Activated T-helper 1 cell treated with anti-CD3 and anti-CD28 coated beads, Interleukin-2, amount 50 U/mL, for 16 hours (primary cell): ENCODE measurements at places on chromosomes 16 and 17.

DNA sequence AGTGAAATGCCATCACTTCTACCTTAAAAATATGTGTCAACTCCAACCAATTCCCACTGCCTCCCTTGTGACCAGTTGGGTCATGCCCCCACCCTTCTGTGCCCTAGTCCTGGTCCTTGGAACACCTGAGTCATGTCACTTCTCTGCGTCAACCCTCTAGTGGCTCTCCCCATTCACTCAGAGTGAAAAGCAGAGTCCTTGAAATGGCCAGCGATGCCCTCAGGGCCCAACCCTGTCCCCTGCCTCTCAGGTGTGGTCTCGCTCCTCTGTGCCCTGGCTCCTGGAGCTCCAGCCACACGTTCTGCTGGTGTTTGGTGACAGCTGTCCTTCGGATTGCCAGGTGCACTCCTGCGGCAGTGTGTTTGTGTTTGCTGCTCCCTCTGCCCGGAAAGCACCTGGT, 89.2 kb downstream of the SPECC1 start:
- no peak for DNase-seq

DNA sequence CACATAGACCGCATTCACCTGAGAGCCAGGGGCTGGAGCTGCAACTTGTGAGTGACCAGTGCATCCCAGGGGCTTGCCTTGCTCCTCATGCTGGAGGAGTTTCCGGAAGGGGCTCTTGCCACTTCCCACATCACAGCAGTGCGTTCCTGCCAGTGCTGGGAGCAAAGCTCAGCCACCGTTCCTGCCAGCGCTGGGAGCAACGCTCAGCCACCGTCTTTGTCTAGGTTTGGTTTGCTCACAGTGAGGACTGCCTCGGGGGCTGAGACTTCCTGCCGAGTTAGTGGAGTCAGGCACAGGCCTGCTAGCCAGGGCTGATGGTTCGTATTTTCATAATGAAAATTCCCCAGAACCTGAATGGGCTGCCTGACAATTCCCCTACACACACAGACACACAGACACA, 5.4 kb upstream of the CHRNE start:
- no peak for DNase-seq

- DNase-seq, result no peak
These were observed 902 bp downstream of the STAC2 start for GRCh38 chr17:39224778-39225307.

DNA sequence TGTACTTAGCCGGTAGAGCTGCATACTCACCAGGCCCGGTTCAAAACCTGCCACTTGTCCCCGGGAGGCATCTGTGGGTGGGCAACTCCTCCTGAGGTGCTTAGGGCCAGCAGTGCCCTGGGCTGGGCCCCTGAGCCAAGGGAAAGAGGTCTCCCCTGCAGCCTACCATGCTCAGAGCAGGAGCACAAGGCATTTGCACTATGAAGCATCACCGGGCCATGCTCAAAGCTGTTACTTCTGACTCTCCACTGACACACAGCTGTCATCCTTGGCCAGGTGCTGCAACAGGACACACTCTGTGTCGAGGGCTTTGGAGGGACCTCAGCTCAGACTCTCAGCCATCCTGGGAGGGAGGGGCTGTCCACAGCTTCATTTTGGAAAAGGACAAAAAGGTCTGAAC, 37.2 kb downstream of the SLC38A8 start:
- DNase-seq, result no peak

GRCh38 chr16:23434380-23434779, 18.6 kb downstream of the COG7 start:
- no peak for DNase-seq

DNA sequence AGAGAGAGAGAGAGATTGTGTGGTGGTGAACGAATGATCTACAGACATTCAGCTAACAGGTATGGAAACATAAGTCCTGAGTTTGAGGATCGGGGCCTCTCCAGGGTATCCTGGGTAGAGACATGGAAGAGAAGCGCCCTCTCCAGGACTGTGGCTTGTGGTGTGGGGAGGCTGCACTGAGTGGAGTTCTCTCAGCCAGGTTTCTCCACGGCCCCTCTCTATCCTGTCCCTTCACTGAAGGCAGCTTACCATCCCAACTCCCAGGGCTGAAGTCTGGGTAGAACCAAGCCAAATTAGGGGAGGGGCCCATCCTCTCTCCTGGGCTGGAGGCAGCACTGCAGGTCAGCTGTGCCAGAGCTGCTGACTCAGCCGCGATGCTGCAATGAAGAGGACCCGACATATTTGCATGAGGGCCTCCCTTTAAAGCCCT, 6.2 kb downstream of the C1QL1 start:
- DNase-seq, result no peak

DNA sequence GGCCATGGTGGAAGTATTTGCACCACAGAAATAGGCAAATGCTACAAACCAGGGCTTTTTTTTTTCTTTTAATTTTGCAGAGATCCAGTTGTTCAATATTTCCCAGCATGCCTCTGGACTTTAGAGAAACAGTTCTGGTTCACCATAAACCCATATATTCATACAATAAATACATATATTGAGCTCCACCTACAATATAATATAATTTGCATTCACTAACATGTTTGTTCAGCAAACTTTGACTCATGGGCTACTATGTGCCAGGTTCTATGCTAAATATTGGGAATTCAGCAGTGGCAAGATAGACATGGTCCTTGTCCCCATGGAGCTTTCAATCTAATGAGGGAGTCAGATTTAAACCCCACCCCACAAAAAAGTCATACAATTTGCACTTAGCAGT, 3.2 kb downstream of the TMEM114 start:
- no peak for DNase-seq

DNA sequence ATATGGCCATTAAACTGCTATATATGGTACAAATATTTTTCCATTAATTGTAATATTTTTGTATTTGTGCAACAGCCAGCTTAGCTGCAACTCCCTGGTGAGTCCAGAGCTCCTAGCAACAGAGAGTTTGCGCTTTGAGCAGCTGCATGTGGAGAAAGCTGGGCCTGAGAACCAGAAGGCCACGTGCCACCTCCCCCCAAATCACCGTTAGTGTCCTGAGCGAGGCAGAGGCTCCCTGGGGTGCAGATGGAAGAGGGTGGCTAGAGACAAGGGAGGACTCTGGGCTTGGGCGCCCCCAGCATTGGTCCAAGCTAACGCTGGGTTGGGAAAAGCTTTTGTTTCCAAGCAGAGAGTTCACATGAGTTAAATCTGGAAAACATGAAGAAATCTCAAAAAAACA, 41.6 kb downstream of the HSBP1 start:
- DNase-seq, result no peak

DNA sequence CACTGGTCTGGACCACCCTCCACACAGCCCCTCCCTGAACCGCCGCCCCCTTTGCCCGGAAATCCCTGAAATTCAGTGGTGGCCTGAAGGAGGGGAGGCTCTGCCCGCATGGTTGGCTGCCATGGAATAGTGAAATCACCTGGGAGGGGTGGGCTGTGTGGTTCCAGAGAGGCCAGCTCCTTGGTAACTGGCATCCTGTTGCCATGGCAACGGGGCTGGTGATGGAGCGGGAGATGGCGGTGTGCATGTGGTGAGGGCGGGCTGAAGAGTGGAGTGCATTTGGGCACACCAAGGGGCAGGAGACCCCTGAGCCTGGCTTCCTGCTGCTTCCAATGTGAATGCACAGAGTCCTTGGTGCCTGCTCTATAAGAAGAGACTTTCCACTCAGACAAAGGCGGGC, 2.4 kb downstream of the EFNB3 start:
- DNase-seq, result no peak

DNA sequence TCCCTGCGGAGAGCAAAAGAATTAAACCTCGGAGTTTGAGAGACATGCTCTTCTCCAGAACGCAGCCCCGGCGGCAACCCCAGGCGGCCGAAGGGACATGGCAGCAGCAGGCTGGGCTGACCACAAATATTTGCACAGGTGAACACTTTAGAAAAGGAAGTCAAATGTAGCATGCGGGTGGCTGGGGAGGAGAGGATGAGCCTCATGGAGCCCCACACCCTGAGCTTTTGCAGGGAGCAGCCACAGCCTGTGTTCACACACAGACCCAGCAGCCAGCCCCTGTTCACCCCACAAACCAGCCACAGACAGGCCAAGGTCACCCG, 17.8 kb downstream of the HS3ST6 start:
- no peak for DNase-seq

- DNase-seq, result no peak
These were observed 1.6 kb downstream of the SPIRE2 start for GRCh38 chr16:89829630-89830437.

GRCh38 chr17:72446525-72447250, 325.9 kb downstream of the SOX9 start:
- no peak for DNase-seq

GRCh38 chr16:19242186-19242585, 43.3 kb upstream of the CLEC19A start:
- no peak for DNase-seq

- DNase-seq, result no peak
These were observed 86.5 kb downstream of the MAP2K6 start for GRCh38 chr17:69500911-69501429.

DNA sequence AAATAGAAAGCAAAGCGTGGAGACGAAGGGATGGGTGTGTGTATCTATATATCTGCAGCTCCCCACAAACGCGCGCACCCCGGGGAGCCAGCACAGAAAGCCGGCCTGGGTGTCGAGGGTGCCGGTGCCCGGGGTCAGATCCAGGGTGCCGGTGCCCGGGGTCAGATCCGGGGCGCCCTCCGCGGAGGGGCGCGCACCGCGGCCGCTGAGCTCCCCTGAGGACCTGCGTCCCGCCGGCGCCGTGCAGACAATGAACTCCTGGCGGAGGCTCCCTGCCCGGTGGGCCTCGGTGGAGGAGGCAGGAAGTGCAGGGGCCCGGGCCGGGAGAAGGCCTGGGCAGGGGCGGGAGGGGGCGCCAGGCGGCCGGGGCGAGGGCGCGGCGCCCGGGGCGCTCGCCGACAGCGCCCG, 1.1 kb downstream of the ZNF423 start:
- no peak for DNase-seq

DNA sequence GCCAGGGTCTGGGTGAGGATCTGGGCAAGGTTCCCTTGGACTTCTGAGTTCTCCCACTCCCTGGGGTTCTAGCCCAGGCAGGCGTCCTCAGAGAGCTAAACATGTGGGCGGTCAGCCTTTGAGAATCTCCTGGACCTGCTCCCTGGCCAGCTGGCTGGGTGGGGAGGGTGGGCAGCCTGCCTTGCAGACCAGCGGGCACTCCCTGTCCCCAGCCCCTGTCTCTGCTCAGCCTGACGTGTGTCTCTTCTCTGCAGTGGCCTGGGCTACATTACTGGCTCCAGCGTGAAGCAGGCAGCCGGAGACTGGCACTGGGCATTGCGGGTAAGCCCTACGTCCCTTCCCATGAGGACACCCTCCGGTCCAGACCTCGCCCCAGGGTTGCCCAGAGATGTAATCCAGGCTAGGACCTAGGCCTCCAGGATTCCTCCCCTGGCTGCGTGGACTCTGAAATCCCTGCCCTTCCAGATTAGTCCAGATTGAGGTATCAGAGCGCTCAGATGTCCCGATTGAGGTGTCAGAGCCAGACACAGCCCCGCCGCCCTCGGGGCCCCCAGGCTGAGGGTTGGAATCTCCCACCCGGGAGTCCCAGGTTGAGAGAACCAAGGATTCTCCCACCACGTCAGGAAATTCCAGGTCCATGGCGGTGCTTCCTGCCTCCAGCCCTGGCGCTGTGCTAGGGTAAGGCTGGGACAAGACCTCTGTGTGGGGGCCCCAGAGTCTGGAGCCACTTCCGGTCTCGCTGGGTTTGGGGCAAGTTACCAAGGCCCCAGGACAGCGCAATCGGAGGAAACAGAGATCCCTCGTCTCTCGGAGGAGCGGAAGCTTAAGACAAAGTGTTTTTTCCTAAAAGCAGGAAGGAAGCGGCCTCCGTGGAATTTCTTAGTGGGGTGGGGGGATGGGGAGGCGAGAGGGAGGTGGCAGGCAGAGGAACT, 24.1 kb downstream of the MYBBP1A start:
- DNase-seq, result no peak

- no peak for DNase-seq
These were observed 47.9 kb downstream of the IQCK start for GRCh38 chr16:19765860-19766553.

DNA sequence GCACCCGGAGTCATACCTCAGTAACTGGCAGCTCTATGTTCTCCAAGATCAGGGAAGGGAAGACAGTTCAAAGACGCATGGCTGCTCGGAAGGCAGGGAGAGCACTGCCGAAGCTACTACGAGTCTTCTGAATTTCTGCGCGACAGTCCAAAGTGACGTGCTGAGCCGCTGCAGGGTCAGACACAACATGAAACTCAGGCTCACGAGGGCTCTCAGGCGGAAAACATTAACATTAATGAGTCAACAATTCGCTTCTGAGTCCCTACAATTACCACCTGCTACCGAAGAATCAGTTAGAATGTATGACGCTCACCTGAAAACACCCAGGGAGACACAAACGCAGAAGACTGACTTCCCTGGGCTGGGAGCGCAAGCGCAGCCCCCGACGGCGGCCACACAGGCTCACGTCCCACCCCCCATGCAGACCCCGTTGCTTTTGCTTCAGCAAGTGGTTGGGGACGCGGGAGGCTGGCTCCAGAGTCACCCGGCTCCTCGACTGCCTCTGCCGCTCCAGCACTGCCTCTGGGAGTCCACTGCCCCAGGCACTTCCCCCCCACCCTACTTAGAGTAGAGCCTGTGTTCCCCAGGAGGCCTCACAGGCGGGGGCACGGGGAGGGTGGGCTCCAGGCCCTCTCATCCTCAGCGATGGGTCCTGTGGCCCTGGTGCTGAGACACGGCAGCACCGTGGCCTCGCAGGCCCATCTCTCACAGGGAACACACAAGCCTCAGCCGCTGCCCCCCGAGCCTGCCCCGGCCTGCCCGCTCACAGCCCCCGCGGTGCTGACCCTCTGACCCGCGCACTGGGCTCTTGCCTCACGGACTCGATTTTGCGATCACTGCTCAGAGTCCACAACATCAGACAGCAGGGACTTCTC, 38.9 kb downstream of the LMF1 start:
- no peak for DNase-seq
